ENCODE measurements at places on chromosomes 2 and 18.

DNA sequence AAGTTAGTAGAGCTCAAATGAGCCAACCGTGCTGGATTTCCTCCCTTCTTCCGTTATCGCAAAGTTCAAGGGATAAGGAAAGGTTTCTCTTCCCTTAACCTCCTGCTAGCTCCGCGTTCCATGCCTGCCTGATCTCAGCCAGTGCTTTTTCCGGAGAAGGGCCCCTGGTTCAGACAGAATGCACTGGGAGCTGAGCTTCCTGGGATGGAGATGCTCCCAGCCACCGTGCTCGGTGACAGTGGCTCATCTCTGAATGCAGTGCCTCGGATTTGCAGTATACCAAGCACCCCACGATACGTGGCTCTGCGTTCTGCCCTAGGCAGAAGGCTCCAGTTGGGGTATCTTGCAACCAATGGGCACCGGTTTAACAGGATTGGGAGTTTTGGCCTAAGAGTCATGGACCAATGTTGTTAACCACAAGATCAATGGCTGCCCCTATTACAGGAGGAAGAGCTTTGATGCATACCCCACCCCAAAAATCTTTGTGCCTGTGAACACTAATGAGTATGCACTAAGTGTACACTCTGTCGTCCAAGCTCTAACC is 876 bp downstream of the CNTNAP5 start:
- DNase-seq = peak; percentile 38

GRCh38 chr2:96816836-96817702 is 1.0 kb downstream of the CNNM3 start:
- peak; percentile 40 for DNase-seq

- no peak for DNase-seq
These were observed 510.9 kb upstream of the NRP2 start for GRCh38 chr2:205171261-205171940.

DNA sequence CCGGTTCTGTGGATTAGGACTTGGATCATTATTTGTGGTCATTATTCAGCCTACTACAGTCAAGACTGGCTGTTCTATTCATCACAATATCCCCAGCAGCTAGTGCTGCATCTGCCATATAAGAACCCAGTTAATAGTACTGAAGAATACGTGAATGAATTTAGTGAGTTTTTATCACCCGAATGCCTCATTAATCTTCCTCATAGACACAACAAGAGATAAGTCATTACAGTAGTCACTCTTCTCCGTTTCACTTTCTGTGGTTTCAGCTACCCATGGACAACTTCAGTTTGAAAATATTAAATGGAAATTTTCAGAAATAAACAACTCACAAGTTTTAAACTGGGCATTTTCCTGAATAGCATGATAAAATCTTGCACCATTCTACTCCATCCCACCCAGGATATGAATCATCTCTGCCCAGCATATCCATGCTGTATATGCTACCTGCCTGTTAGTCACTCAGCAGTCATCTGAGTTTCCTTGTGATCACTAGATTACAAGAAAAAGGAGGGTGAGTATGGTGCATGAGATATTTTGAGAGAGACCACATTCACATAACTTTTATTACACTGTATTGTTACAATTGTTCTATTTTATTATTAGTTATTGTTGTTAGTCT is 363.7 kb upstream of the CHAC2 start:
- no peak for DNase-seq

DNA sequence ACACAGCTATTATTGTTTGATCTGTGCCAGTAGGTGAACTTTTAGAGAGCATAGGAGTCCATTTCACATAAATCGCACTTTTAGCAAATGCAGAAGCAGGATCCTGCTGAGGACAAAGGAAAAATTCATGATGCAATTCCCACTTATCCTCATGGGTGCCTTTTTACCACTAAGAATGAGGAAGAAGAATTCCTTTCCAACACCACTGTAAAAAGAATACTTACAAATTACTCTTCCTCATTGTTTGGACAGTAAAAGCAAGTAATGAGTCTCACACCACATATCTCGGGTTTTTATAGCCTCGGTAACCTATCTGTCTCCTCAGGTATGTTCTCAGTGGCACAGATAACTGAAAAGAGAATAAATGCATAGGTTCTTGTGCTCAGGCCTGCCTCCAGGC is 238.5 kb downstream of the MTX2 start:
- DNase-seq = no peak
